ENCODE measurements at places on chromosomes 16 and 17.

- no peak for DNase-seq
Observed at GRCh38 chr16:47887496-47887895, 268.3 kb downstream of the ABCC12 start.

DNA sequence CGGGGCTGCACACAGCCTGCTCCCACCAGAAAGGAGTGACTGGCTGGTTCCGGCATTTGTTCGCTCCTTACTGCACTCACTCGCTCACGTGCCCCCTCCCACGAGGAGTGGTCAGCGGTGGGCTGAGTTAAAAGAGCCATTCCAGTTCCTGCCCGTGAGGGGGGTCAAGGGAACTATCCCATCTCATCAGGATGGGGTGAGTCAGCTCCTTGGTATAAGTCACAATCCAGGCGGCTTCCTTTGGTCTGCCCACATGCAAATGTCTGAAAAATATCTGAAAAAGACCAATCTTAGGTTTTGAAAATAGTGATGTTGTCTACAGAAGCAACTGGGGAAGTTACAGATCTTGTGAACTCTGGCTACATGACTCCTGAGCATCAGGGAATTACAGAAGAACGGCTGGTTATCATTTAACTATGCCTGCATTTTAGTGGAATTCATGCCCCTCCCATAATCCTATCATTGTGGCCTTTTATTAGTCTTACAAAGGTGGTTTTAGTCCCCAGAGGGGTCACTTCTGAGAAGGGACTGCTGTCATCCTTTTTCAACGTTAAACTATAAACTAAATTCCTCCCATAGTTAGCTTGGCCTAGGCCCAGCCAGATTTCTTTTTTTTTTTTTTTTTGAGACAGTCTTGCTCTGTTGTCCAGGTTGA, 9.8 kb upstream of the TNFSF12 start:
- no peak for DNase-seq

DNA sequence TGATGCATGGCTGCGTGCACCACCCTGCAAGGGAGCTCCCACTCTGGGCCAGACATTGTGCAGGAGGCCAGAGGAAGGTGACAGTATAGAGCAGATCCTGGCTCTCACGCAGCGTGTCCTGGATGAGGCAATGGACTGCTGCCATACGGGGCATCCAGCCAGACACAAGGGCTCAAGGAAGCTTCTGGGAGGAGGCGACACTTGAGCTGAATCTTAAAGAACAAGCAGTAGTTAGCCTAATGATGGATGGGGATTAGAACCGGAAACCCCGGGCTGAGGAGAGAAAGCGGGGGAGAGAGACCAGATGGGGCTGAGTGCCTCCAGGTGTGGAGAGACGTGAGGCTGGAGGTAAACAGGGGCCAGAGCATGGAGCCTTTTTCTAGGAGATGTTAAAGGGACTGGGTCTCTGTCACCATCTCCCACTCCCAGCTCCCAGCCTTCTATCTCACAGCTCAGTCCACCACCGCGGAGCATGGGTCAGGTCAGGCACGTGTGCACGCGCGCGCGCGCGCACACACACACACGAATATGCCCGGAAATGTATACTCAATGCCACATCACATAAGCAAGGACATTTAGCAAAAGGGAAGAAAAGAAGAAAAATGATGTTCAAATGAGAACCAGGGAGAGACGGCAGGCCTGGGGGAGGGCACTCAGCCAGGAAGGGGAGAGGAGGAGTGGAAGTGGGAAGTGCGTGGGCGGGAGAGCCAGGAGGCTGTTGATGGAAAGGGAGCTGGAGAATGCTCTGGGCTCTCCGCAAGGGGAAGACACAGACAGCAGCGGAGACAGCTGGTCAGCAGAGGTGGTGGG, 46.3 kb downstream of the CCDC42 start:
- no peak for DNase-seq

DNA sequence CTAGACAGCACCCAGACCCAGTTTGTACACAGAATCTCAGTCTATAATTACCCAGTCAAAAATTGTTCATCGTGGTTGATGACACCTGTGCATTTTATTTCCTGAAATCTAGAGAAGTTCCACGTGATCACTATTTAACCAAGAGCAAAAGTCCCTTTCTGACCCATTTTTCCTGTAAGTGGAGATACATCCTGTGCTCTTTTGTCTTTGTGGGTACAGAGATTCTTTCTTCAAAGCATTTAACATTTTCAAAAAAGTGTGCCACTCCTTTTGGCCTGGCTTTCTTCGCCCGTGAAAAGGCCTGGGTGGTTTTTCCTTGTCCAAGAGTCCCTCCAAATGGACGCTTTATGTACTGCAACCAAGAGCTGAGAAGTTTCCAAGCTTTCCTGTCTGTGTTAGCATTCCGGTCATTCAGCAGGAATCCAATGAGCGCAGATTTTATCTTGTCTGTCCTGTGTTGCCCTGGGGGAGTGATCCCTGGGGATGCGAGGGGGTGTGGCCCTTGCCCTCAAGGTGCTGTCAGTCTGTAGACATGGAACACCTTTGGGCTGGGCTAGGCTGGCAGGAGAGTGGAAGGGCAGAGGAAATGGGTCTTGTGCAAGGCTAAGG, 161.1 kb upstream of the CACNG5 start:
- peak; percentile 20 for DNase-seq

DNA sequence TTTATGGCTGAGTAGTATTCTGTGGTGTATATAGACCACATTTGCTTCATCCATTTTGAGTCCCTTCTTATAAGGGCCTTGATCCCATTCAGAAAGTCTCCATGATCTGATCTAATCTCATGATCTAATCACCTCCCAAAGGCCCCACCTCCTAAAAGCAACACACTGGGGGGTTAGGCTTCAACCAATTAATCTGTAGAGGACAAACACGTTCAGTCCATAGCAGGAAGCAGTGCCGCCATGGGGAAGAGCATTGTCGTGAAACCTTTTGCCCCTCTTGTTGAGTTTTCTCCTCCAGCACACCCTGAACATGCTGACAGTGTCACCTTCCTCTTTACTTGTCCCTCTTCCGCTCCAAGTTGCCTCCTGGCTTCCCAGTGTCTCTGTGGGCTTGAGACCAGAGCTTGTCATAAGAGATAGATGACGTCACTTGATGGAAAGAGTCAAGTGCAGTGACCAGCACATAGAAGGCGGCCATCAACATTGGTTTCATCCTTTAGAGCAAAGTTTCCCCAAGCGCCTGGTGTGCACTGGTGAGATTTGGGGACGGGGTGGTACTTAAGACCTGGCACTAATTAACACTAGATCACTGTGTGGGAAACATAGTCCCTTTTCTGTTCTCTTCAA, 74.1 kb downstream of the PRKCB start:
- DNase-seq, result no peak

- peak; percentile 50 for DNase-seq
Observed at GRCh38 chr16:17369421-17370222, 101.1 kb downstream of the XYLT1 start.

- DNase-seq, result no peak
Observed at GRCh38 chr17:9386401-9386800, 189.2 kb downstream of the STX8 start.

Data from stimulated activated CD4-positive, alpha-beta T cell treated with anti-CD3 and anti-CD28 coated beads, TNF-alpha, amount 100 ng/mL, for 1 hour (primary cell).